ENCODE measurements at places on chromosomes 2 and 18.

- DNase-seq: no peak
These were observed 16.8 kb upstream of the ALPI start for GRCh38 chr2:232438951-232439757.

- DNase-seq: no peak
These were observed 65.1 kb upstream of the AFF3 start for GRCh38 chr2:100207411-100207885.

- DNase-seq: no peak
These were observed 108.9 kb upstream of the NABP1 start for GRCh38 chr2:191569025-191569424.

DNA sequence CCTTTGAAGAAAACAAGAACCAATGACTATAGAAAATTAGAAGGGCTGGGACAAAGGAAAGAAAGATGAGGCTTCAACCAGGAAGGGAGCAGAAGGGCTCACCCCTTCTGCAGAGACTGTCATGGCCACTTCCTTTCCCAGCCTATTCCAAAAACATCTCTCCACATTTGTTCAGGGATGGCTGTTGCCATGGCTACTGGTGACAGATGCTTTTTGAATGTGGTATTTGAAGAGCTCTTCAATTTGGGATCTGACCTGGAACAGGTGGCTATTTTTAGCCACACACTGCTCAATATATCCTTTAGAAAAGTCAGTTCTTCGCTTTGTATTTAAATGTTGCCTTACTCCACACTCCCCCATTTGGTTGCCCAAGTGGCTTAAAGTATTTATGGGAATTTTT, 64.1 kb upstream of the LCLAT1 start:
- DNase-seq: no peak

DNA sequence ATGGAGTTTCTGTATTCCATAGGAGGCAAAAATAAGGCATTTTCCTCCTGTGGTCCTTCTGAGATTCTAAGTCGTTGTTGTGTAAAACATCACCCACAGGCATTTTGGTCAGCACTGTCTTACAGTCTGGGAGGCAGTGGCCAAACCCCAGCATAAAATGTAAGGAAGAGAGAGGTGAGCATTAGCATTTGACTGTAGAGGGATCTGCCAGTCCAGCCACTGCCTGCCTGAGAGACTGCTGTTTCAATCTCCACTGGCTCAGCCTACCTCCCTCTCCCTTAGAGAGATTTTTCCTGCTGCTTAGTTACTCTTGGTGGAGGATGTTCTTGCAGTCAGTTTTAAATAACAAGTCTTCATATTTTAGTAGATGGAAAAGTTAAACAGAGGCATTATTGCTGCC, 77.0 kb downstream of the ARHGEF33 start:
- DNase-seq: no peak

DNA sequence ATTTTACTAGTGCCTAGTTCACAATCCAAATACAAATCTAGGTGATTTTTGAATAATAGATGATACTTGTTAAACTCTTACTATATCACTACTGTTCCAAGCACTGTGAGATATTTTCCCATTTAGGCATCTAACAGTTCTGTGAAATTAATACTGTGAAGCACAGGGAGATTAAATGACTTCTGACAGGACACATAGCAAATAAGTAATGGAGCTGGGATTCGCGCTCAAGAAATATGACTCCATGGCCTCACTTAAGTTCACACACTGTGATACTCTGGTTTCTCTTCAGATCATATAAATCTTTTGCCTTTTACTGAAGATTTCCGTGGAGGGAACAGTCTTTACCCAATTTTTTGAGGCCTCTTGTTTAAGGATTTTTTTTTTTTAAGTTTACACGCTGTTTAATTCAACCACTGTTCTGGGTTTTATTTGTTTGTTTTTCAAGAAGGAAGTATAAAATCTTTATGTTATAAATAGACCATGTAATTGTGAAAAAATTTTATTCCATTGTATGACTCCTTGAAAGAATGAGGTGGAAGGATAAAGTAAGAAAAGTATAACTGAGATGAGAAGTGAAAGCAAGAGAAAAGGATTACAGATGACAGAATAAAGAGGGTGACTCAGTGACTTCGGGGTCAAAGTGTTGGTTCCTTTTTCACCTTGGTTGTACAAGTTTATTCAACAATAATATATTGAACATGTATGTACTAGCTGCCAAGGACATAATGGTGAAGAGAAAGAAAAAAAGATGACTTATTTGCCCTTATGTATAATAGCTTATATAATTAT, 30.2 kb downstream of the RBM45 start:
- DNase-seq: no peak

Data from AG04449 (cell line).